ENCODE measurements at places on chromosomes 4 and X.

DNA sequence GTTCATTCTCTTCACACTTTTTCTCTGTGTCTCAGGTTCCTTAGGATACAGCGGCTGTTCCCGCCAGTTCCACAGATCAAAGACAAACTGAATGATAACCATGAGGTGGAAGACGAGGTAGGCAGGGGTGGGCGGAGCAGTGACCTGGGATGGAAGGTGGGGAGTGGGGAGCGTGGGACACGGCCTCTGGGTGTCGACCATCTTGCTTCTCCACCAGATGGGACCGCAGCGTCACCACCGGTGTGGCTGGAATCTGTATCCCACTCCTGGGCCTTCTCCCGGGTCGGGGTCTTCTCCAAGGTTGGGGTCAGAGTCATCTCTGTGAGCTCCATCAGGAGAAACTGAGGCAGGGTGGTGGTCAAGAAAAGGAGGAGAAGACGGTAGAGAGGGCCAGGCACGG lies 31.2 kb upstream of the IL3RA start:
- DNase-seq, result no peak

GRCh38 chrX:151177141-151178027 lies 1.0 kb downstream of the GPR50 start:
- no peak for DNase-seq

DNA sequence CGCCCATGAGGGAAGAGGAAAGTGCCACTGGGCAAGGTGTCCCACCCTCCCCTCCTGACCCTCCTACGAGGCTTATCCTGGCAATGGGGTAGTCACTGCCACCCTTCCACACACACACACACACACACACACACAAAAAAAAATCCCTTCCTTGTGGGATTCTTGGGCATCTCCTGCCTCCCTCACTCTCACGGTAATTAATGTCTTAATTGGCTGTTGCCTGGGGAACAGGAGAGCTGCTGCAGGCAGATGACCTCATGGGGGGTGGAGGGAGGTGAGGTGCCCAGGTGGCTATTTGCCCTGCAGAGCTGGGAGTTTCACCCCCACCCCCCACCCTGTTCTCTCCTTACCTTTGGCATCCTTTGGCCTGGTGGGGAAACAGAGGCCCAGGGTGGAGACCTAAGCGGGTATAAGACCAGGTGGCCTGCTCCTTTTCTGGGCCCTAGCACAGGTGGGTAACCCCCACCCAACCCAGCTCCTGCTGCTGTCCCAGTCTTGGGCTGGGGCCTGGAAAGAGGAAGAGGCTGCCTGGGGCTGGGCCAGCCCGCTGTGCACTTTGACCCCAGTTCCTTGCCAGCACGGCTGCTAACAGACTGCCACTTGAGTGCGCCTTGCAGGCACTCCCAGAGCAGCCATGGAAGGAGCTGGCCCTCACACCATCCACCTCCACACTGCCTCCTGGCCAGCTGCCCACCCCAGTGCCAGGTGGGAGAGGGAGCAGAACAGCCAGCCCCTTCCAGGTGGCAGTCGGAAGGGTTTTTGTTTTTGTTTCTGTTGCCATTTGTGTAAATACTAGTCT lies 12.6 kb downstream of the EFNB1 start:
- DNase-seq, result no peak

DNA sequence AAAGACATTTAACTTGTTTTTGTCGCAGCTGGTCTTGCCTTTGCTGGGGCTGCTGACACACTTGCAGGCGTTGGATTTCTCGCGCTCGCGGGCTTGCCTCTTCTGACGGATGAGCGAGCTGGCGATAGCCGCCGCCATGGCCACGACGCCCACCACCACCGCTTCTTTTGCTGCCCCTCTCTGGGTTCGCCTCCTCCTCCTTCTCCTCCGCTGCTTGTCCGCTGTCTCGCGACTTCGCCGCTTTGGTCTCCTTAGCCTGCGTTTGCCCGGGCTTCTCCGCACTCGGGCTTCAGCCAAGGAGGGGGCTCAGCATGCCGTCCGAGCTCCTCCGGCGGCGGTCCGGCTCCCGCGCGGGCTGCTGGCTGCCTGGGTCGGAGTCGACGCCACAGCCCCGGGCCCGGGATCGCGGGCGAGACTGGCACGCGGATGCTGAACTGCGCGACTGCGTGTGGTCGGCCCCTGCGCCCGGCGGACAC lies 613 bp downstream of the FGF13 start:
- DNase-seq, result no peak

- no peak for DNase-seq
Measured at GRCh38 chrX:148930206-148930729, 429.9 kb downstream of the AFF2 start.

DNA sequence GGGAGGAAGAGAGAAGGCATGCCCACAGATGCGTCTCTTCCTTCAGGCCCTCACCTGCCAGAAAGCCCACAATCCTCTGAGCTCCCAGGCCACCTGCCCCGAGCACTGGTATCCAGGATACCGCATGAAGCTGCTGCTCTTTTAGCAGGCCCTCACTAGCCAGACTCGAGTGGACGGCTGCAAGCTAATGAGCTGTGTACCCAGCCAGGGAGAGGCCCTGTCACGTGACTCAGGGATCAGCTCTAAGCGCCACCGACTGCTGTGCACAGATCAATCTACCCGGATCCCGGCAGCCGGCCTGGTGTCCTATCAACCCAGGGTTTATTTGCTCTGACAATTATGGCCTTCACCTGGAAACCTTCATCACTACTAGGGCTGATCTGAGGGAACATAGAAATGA lies 39.0 kb downstream of the BCOR start:
- DNase-seq, result no peak

DNA sequence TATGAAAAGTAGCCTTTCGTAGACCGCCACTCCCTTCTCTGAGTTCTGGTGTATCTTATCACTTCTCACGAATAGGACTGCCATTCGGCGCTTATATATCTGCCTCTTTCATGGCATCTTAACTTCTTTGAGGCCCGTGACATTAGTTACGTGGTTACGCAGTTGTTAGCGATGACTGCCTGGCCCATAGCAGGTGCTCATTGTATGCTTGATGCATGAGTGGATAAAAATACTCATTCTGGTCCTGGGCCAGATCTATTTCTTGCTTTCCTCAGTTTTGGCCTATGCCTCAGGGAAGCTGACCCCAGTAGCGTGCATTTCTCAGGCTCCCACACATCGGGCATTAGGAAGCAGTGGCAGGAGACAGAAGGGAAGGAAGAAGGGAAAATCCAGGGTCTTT lies 60.7 kb upstream of the PITX2 start:
- no peak for DNase-seq

DNA sequence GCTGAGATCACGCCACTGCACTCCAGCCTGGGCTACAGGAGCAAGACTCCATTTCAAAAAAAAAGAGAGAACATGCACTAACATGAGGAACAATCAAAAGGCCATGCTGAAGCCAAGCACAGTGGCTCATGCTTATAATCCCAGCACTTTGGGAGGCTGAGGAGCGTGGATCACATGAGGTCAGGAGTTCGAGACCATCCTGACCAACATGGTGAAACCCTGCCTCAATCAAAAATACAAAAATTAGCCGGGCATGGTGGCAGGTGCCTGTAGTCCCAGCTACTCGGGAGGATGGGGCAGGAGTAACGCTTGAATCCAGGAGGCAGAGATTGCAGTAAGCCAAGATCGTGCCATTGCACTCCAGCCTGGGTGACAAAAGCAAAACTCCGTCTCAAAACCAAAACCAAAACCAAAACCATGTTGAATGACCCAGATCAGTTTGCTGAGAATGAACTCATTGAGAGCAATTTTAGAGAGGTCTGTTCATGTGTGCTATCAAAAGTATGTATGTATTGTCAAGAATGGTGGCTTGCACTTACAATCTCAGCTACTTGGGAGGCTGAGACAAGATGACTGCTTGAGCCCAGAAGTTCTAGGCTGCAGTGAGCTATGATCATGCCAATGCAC lies 44.8 kb downstream of the PDS5A start:
- DNase-seq, result no peak

- no peak for DNase-seq
Measured at GRCh38 chrX:16718824-16719333, 533 bp upstream of the SYAP1 start.

GRCh38 chr4:22430626-22431025 lies 85.2 kb downstream of the ADGRA3 start:
- no peak for DNase-seq

- peak; percentile 32 for DNase-seq
Measured at GRCh38 chrX:12975670-12975965, 708 bp downstream of the TMSB4X start.

GRCh38 chrX:138871739-138872138 lies 160.2 kb upstream of the FGF13 start:
- no peak for DNase-seq

DNA sequence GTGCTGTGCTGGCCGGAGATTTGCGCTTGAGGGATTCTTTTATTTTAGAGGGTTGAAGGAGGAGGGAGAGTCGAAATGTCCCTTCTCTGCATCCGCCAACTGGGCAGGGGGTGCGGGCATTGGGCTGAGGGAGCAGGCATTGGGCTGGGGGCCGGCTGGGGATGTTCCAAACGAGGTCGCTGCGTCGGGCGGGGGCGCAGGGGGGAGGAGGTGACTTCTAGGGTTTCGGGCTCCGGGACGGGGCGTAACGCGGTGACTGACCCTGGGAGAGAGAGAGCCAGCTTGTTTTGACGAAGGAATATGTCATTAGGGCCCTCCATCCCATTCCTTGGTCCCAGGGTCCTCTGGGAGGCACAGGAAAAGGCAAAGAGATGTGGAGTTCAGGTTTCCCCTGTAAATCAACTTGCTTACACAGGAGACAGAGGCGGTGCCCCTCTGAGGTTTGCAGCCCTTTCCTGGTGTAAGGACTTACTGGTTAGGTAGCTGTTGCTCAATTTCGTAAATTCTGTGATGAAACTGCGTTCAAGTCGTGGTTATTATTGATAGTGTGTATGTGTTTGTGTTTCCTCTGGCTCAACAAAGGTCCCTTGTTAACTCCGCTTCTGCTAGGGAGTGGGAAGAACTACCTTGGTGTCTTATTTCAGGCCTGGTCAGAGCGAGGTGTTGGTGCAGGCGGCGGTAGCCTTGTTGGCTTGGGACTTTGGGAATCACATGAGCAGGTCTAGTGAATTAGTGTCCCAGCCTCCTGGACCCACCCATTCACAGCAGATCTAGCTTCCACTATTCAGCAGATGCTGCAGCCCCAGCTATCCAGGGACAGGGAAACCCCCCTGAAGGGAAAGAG lies 716 bp downstream of the FHIP1A start:
- DNase-seq, result no peak

DNA sequence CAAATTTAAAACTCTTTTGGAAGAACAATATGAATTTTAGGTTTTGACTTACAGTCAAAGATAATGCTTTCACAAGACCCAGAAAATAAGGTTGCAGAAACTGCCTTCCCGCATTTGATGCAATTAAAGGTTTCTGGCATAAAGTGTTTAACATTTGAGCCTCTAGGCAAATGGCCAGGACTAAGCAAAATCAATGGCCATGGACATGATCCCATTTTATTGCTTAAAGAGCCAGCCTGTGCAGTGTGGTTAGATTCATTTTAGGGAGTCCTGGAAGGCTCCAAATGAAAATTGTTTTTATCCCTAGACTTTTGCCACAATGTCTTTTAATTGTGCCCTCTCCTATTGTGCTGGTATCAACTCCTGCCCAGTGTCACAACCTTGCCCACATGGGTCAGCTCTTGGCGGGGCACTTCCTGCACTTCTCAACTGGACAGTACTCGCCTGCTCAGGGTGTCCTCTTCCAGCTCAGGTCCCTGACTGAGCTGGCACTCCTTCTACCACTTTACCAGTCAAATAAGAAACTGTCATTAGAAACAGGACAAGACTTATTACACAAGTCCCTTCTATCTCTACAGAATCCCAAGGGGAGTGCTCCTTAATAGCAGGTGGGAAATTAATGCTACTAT lies 208.4 kb upstream of the NPY2R start:
- DNase-seq, result no peak

- DNase-seq, result no peak
Measured at GRCh38 chr4:3250438-3250955, 1.5 kb downstream of the MSANTD1 start.

DNA sequence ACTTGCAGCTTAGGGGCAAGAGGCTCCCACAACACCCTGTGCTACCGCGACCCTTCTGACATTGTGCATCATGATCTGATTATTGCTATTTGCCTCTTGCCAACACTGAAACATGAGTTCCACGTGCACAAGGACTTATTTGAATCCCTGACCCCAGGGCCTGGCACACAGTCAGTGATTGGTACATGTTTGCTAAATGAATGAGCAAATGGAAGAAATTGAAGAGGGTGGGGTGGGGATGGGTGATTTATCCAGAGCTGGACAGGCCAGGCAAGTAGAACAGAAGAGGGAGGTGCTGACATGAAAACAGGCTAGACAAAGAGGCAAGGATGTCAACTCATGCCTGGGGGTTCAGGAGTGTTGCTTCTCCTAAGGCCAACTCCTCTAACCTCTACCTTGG lies 24.9 kb upstream of the RPL39 start:
- no peak for DNase-seq
